ELF-1 (cell line): ENCODE measurements at places on chromosomes 3 and 15.

DNA sequence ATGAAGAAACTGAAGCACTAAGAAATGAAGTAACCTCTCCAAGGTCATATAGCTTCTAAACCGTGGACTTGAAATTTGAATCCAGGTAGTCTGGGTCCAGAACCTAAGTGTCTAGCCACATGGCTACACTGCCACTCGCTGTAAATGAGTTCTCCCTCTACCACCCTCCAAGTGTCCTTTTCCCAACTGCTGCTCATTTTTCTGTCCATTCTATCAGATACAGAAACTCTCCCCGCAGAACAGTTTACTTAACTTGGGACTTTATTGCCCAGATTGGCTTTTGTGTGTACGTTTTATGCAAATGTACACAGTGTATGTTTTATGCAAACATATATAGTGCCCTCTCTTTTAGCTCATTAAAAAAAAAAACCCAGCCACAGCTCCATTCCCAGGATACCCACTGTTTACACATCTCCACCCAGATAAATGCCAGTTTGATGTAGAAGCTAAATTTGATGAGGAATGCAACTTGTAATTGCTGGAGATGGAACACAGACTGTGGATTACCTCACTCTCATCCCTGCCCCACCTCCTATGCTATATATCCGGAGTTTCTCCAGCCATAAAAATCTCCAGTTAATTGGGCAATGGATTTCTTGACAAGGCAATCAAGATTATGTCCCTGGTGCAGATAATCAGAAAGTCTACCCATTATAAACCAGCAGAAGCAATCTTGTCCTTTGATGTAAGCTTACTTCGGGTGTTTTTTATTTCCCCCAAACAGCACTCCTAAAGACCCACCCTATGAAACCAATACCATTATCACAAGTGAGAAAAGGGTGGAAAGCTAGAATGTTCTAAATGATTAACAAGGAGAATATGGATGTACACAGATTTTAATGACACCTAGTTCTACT, 42.0 kb downstream of the THBS1 start:
- no peak for DNase-seq

- peak; percentile 87 for DNase-seq
These were observed 7.6 kb upstream of the NR2E3 start for GRCh38 chr15:71802770-71803169.

GRCh38 chr3:146195605-146196004, 34.6 kb upstream of the PLOD2 start:
- DNase-seq, result no peak

DNA sequence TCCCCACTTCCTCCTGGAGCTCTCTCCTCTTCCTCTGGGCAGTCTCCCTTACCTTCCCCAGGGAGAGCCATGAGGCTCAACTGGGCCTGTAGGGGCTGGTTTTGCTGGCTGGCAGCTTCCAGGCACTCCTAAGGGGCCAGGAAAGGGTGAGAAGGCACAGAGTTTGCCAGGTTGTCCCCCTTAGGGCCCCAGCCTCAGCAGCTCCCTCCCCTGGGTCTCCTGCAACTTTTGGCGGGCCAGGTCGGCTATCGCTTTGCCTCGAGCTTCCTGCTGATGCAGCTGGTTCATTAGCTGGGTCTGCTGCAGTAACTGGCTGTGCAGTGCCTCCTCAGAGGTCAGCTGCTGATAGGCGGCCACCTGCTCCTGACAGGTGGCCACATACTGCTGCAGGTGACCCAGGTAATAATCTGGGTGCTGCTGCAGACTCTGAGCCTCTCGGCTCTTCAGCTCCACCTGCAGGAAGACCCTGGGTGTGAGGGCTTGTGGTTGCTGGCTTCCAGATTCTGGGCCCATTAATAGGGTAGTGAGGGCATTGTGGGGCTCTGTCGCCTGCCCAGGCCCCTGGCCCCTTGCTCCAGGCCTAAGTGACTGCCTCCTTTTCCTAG, 29.7 kb upstream of the OR4F6 start:
- DNase-seq, result peak; percentile 14

- DNase-seq, result no peak
These were observed 20.2 kb downstream of the TM6SF1 start for GRCh38 chr15:83127547-83128150.

DNA sequence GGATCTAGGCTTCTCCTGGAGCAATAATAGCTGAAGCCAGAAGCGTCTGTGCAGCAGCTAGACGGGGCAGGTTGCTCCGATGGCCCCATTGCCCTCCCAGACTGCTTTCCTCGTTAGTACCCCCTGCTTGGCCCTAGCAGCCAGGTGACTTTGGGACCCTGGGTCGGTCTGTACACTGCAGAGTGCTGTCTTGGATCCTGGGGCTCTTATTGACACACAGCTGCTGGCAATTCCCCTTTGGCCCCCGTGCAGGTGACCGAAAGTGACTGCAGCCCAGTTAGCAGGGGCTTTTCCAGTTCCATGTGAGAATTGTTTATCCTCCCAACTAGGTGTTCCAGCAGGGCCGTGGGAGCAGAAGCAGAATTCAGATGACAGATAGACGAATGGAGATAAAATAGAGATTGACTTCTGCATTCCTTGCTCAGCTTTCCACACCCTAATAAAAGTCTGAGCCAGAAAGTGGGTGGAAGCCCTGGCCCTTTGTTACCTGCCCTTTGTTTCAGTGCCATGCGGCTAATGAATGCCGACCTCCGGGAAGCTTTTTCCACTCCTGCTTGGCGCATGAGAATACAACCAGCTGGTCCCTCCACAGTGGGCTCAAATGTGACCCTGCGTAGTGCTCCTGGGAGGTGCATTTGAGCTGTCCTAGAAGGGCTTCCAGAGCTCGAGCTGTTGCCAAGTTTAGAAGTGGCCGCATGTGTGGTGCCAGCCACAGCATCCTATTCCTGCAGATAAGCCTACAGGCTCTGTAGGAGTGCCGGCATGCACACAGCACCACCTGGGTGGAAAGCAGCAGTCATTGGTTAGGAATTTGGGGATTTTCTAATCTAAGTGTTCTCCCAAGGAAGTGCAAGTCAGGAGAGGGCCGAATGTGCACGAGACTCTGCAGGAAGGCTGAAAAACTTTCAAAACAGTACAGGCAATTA, 94.4 kb downstream of the SLCO3A1 start:
- peak; percentile 68 for DNase-seq

DNA sequence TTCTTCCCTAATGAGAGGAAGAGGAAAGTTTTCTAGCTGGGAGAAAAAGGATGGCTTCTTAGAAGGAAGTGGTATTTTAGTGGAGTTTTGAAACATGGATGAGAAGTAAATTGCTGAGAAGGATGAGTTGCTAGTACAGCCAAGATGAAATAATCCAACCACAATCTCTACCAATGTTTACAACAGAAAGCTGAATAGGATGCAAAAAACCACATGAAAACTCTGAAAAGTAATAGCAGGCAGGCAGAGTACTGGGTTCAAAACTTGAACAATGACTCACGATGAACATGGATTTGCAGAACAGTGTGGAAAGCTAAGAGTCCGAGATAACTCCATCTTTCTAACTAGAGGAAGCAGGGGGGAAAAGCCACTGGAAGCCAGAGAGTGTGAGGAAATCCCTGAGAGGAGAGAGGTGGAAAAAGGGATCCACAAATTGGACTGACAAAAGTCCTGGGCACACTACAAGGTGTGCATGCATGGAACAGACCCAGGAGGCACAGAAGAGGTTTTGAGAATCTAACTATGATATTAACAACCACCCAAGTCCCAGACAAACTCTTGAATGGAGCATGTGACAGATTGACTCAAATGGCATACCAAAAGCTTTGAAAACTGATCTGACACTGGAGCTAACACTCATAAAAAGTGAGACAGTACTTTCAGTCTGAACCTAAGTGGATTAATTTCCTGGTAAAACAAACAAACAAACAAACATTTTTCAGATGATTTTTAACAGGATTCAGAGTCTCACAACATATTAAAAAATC, 76.7 kb downstream of the ST6GAL1 start:
- no peak for DNase-seq

DNA sequence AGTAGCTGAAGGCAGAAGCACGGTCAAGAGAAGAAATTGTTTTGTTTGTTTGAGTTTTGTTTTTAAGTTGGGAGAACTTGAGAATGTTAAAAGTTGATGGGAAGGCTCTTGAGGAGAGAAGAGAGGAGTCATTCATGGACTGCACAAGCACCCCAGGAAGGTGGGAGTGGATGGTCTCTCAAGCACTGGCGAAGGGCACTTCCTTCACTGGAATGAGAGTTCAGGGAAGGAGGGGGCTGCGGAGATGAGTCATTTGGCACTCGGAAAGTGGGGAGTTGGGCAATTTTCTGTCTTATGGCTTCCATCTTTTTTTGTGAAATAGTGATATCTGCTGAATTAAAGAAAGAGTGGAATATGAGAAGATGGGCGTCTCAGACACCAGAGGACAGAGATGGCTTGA, 66.0 kb downstream of the ATP13A4 start:
- no peak for DNase-seq

- DNase-seq, result no peak
These were observed 42.5 kb upstream of the ABHD10 start for GRCh38 chr3:111936191-111936841.

- peak; percentile 68 for DNase-seq
These were observed 11.1 kb downstream of the TFG start for GRCh38 chr3:100720426-100720825.

DNA sequence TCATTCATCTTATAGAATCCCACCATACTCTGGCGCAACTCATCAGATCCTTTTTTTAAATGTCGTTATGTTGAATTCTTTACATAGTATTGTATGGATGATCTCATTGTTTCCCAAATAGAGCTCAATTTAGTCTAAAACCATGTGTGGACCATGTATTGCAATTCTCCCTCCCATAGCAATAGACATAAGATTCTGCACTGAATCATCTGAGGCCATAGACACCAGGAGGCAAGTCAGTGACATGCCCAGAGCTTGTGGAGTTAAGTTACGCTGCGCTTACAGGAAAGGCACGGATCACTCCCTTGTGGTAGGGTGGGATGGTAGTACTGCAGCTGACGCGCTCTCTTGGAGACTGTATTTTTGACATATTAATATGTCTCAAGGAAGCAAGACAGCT, 211.0 kb downstream of the GABRB3 start:
- DNase-seq, result no peak

- no peak for DNase-seq
These were observed 233.9 kb upstream of the GOLGA6L4 start for GRCh38 chr15:84001655-84002054.

- no peak for DNase-seq
These were observed 78.6 kb downstream of the RNF13 start for GRCh38 chr3:149891621-149892020.

DNA sequence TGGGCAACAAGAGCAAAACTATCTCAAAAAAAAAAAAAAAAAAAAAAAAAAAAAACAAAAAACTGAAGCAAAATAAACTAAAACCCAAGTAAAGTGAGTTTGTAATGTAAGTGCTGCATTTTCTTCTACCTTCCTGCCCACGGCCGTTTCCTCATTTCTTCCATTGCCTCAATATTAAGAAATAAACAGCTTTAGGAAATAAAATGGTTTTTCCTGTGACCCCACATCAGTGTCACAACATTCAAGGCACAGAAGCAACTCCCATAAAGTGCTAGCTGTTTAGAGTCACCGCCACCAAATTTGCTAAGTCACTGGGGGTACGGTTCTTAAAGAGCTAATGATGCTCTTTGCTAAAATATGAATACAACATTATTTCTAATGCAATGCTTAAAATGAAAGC, 3.3 kb downstream of the PKM start:
- no peak for DNase-seq

GRCh38 chr3:18100121-18100520, 325.0 kb downstream of the SATB1 start:
- no peak for DNase-seq

- DNase-seq, result no peak
These were observed 103.7 kb downstream of the FRMD4B start for GRCh38 chr3:69282181-69282580.

DNA sequence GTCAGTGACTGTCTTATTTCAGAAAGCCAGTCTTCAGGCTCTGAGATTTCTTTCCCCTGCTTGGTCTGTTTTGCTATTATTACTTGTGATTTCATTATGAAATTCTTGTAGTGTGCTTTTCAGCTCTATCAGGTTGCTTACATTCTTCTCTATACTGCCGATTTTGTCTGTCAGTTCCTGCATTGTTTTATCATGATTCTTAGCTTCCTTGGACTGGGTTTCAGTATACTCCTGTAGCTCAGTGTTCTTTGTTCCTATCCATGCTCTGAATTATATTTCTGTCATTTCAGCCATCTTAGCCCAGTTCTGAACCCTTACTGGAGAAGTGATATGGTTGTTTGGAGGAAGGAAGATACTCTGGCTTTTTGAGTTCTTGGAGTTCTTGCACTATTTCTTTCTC, 40.5 kb downstream of the CEP63 start:
- no peak for DNase-seq

DNA sequence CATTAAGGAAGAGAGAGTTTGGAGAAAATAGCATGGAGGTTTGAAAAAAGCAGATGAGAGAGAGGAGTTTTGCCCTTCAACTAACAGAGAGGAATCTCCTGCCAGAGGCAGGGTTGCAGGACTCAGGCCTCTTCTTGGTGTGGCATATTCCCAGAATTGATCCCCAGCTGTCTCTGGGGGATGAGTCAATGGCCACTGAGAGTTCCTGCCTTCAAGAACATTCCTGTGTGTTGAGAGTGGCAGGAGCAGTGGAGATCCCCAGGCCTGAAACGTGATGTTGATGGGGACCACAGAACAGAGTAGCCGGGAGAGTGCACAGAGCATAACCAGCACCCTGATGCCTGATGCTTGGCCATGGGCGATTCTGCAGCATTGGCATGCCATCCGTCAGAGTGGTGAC, 348.4 kb upstream of the THBS1 start:
- peak; percentile 45 for DNase-seq

GRCh38 chr3:112425858-112426750, 73.2 kb downstream of the BTLA start:
- no peak for DNase-seq

GRCh38 chr3:121665488-121665887, 4.8 kb upstream of the HCLS1 start:
- no peak for DNase-seq

GRCh38 chr3:17045705-17046104, 160.9 kb downstream of the PLCL2 start:
- no peak for DNase-seq

- DNase-seq, result no peak
These were observed 33.9 kb downstream of the ANP32A start for GRCh38 chr15:68786753-68787152.

GRCh38 chr15:92332125-92332899, 61.4 kb upstream of the ST8SIA2 start:
- DNase-seq, result no peak

GRCh38 chr3:13053420-13053819, 19.8 kb downstream of the IQSEC1 start:
- DNase-seq, result no peak

DNA sequence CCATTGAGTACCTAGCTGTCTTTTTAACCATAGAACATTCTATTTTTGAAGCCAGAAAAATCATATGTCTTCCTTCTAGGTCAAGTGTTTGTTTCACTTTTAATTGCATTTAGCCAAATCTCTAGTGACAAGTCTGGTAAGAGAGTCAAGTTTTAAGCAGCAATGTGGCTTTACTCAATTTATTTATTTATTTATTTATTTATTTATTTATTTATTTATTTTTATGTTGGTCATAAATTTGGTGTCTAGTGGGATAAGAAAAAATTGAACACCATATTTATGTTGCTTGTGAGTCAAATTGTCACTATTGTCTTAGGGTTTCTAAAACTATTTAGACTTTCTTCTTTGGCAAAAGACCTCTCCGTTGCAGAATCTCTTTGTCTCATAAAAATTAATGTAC, 174.5 kb upstream of the BCHE start:
- DNase-seq, result no peak
